Naive thymus-derived CD4-positive, alpha-beta T cell (primary cell): ENCODE measurements at places on chromosomes 13 and 19.

- H3K4me3 ChIP-seq: no peak overlapping the region
- H3K4me1 ChIP-seq: peaks cover 45% of the 10 kb centered on the region
- H3K36me3 ChIP-seq: peaks cover 26% of the 10 kb centered on the region
- peak overlapping the region; percentile 46 for H3K27ac ChIP-seq
Observed at GRCh38 chr19:54203151-54203611, 2.5 kb downstream of the RPS9 start.

DNA sequence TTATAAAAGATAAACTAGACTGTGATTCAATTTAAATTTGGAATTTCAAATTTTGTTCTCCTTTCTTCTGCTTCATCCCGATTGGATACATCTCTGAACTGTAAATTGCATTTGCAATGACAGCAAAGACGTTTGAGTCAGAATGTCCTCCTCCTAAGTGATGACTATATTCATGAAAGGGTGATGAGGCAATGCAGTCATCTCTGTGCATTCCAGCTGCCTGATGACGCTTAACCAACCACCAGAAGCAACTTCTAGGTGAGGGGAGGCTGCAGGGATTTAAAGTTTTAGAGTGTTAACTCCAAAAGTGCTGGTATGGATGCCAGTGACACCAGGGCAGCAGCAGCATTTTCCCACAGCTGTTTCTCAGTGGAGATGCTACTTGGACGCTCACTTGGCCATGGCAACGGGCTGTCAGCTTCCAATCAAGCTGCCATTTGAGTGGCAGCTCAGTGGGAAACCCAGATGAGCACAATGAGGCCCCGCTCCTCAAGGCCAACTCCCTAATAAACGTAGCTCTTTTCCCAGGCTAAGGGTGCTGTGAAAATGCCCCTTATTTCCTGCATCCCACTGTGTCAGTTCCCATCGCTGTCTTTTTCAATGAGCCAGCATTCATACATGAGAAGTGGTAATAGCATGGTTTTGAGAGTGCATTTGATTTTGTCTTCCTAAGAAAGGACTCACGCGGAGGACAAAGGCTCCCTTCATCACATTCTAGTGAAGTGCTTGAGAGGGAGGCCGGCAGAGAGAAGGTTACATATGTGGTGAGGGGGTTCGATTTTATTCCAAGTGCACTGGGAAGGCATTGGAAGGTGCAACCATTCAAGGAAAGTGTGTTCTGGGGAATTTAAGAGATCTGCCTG is 45.2 kb upstream of the AMER2 start:
- no peak overlapping the region for H3K27ac ChIP-seq
- H3K36me3 ChIP-seq: no peaks in the 10 kb centered on the region
- no peak for DNase-seq
- H3K4me3 ChIP-seq: no peak overlapping the region

DNA sequence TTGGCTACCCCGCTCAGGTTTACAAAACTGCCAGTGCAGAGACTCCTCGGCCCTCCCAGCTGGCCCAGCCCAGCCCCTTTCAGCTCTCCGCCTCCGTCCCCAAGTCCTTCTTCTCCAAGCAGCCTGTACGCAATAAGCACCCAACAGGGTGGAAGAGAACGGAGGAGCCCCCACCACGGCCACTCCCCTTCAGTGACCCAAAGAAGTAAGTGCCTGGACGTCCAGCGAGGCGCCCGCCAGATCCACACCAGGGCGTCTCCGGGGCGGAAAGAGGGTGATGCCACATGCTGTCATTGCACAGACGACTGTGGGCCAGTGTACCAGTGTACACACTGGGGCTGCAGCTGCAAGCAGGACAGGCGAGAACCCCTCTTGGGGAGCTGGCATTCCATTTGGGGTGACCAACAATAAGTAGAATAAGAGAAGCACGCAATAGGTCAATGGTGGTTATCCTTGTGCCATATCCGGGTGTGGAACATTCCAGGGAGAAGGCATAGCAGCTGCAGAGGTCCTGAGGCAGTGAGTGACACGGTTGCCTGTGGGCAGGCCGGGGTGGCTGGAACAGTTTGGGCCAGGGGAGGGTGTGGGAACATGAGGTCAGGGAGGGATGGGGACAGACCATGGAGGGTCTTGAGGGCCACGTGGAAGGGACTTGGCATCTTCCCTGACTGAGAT is 41.3 kb downstream of the DPF1 start:
- no peaks in the 10 kb centered on the region for H3K27me3 ChIP-seq

DNA sequence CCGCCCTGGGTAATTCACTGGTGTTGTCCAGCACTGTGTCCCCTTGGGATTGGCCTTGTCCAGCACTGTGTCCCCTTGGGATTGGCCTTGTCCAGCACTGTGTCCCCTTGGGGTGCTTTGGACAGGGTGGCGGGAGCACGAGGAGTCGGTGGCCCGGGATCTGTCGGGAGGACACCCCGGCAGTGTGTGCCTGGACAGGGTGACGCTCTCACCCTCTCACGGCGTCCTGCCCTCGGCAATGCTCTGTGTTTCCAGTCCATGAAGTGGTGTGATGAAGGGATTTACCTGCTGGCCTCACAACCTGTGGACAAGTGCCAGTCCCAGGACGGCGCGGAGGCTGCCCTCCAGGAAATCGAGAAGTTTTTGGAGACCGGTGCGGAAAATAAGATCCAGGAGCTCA is 29.9 kb upstream of the F7 start:
- no peaks in the 10 kb centered on the region for H3K4me1 ChIP-seq
- peaks cover 56% of the 10 kb centered on the region for H3K36me3 ChIP-seq
- no peak overlapping the region for H3K4me3 ChIP-seq
- H3K27ac ChIP-seq: no peak overlapping the region
- DNase-seq: no peak

DNA sequence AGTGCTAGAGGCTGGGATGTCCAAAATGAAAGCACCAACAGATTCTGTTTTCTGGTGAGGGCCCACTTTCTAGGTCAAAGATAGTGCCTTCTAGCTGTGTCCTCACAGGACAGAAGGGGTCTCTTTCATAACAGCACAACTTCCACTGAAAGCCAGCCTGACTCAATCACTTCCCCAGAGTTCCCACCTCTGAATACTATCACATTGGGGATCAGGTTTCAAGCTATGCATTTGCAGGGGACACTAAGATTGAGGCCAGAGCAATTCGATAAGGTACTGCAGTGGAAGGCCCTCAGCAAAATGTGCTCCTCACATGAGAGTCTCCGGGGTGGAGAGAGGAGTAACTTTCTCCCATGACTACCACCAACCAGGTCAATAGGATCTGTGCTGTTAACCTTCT is 1501.5 kb downstream of the EFNB2 start:
- no peak overlapping the region for H3K4me3 ChIP-seq

DNA sequence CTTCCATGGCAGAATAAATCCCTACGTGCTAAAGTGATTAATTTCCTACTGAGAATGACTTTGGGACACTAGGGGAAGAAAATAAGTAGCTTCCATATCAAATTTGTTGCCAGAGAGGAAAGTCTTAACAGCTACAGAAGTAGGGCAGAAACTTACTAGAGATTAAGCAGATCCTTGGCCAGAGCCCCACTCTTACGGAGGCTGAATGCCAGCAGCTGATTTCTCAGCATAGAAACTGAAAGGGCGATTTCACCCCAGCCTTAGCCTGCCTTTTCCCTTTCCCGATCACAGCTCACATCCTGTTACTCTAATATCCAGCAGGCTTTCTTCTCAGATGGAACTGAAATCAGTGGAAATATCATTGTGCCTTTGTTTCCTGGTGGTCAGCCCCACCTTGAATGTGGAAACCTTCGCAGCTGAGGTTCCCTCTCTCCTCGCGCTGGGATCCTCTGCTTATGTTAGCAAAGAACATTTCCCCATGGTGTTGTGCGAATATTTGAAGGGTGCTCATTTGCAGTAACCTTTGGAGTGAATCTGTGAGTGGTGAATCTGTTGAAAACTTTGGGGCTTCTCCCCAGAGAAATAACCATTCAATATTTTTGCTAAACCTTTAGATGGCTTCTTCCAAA is 8.4 kb downstream of the FAM124A start:
- no peaks in the 10 kb centered on the region for H3K27me3 ChIP-seq
- H3K4me1 ChIP-seq: no peaks in the 10 kb centered on the region
- H3K36me3 ChIP-seq: no peaks in the 10 kb centered on the region
- H3K4me3 ChIP-seq: no peak overlapping the region
- H3K27ac ChIP-seq: no peak overlapping the region

DNA sequence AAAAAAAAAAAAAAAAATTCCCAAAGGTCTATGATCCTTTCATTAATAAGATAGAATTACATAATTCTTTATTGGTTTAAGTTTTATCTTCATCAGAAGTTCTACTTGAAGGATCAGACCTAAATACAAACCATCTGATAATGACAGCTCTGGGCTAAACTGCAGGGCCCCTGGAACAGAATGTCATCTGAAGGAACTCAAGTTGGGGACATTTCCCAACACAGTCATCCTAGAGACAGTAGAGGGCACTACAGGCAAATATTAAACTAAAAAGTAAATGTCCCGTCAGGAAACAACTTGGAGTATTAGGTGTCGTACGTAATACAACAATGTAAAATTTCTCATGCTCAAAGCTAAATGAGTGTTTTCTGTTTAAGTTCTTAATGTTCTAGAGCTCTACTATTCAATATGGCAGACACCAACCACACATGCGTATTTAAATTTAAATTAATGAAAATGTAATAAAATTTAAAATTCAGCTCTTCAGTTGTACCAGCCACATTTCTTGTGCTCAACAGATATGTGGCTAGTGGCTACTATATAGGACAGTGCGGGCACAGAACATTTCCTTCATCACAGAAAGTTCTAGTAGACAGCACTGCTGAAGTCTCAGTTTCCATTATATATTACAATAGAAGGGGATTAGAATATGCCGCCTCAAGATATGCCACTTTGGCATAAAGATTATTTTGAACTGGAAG is 21.8 kb upstream of the NAXD start:
- H3K27me3 ChIP-seq: no peaks in the 10 kb centered on the region
- H3K27ac ChIP-seq: no peak overlapping the region
- H3K4me3 ChIP-seq: no peak overlapping the region
- no peaks in the 10 kb centered on the region for H3K4me1 ChIP-seq
- no peaks in the 10 kb centered on the region for H3K36me3 ChIP-seq

GRCh38 chr13:42047561-42048341 is 697 bp upstream of the DGKH start:
- H3K27me3 ChIP-seq: no peaks in the 10 kb centered on the region
- no peaks in the 10 kb centered on the region for H3K36me3 ChIP-seq
- peak; percentile 25 for DNase-seq
- peaks cover 5% of the 10 kb centered on the region for H3K4me1 ChIP-seq
- H3K4me3 ChIP-seq: peak overlapping the region; percentile 59
- peak overlapping the region; percentile 67 for H3K27ac ChIP-seq

- H3K36me3 ChIP-seq: no peaks in the 10 kb centered on the region
- no peak overlapping the region for H3K4me3 ChIP-seq
- no peak overlapping the region for H3K27ac ChIP-seq
- DNase-seq: no peak
- H3K27me3 ChIP-seq: no peaks in the 10 kb centered on the region
- no peaks in the 10 kb centered on the region for H3K4me1 ChIP-seq
Observed at GRCh38 chr13:66036024-66036614, 1194.0 kb downstream of the PCDH9 start.

DNA sequence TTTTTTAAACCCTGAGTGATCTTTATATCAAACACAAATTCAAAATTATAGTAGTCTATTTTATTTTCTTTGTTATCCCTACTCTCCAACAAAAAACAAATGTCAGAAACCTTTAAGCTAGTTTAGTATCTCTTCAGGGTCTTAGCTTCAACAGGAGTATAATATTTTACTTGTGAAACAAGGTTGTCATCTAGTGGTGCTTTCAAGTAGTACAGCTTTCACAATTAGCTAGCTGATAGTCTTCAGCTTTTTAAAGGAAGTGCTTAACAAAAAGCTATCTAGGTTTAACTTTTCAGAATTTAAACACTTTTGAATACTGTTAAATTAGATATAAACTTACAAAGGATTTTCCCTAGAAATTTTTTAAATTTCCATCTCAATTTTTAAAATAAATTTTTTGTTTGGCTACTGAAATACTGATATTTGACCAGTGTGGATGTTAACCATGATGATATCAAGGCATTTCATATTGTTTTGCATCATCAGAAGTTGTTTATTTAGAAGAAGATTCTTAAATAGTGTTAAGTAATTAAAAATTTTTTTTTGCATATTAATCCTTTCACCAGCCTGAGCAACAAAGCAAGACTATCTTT is 34.2 kb downstream of the TDRD3 start:
- H3K27ac ChIP-seq: no peak overlapping the region
- no peaks in the 10 kb centered on the region for H3K27me3 ChIP-seq
- no peak overlapping the region for H3K4me3 ChIP-seq
- H3K36me3 ChIP-seq: no peaks in the 10 kb centered on the region
